CD8-positive, alpha-beta memory T cell (primary cell): ENCODE measurements at places on chromosomes 6 and 20.

DNA sequence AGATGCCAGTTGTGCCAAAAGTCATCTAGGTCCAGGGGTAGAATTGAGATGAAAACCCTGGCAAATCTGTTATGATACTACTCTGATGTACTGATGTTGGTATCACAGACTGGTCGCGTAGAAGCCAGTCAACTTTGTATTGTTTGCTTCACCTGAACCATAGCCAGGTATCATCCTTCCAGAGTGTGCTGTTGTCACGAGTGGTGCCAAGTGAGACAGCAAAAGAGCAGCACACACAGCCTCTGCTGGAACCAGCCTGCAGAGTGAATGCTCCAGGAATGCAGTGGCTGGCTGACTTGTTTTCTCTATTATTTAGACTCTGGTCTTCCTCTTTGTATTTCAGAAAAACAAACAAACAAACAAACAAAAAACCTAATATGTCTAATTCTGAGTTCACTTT lies 209.5 kb upstream of the HEY2 start:
- no peak overlapping the region for H3K4me3 ChIP-seq
- no peak for DNase-seq
- no peaks in the 10 kb centered on the region for H3K27me3 ChIP-seq
- no peaks in the 10 kb centered on the region for H3K36me3 ChIP-seq
- H3K27ac ChIP-seq = no peak overlapping the region

DNA sequence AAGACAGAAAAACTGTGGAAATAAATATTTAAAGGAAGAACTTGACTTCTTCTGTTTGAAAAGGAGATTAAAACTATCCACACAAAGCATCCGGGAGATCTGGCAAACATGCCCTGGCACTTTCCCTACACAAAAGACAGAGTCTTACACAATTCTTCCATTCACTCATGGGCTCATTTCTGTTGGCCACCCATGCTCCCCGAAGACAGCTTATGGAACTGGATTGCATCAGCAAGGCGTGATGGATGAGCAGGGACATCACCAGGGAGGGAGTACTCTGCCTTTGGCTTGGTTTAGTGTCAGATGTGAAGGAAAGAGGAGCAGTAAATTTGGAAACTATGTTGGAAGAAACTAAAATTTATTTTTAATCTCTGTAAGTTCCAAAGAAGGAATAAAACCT lies 379.3 kb downstream of the CD109 start:
- no peak overlapping the region for H3K27ac ChIP-seq
- no peaks in the 10 kb centered on the region for H3K27me3 ChIP-seq
- DNase-seq = no peak
- H3K4me3 ChIP-seq = no peak overlapping the region
- H3K4me1 ChIP-seq = no peaks in the 10 kb centered on the region
- no peaks in the 10 kb centered on the region for H3K36me3 ChIP-seq

DNA sequence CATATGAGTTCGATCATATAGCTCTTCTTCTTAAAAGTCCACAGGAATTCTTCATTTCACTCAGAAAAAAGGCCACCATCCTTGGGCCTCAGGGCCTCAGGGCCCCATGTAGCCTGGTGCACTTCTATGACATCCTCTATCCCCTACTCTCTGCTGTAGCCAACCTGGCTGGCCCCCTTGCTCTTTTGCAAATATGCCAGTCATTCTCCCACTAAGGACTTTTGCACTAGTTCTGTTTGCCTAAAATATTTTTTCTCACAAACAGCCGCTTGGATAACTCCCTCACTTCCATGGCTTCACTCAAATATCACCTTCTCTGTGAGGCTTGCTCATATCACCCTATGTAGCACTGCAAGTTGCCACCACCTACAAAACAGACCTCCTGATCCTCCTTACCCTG lies 604.7 kb upstream of the JAG1 start:
- no peaks in the 10 kb centered on the region for H3K36me3 ChIP-seq
- H3K4me1 ChIP-seq = no peaks in the 10 kb centered on the region

DNA sequence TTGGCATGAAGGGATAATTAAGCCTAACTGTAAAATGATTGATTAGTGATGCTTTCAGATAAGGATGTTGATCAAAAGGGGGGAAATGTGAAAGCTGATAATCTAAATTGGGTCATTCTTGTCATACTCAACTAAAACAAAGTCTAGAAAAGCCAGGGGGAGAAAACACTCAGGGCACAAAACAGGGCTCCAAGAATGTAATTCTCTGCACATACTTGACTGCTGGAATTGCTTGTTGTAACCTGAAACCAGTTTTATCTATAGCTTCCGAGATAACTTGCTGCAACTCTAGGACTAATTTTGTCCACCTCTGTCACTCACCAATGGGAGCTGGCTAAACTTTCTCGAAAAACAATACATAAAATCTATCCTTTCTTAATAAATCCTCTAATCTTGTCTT lies 310.3 kb downstream of the CLVS2 start:
- H3K36me3 ChIP-seq = no peaks in the 10 kb centered on the region
- no peaks in the 10 kb centered on the region for H3K4me1 ChIP-seq
- H3K27me3 ChIP-seq = no peaks in the 10 kb centered on the region
- no peak overlapping the region for H3K27ac ChIP-seq
- no peak for DNase-seq
- no peak overlapping the region for H3K4me3 ChIP-seq

DNA sequence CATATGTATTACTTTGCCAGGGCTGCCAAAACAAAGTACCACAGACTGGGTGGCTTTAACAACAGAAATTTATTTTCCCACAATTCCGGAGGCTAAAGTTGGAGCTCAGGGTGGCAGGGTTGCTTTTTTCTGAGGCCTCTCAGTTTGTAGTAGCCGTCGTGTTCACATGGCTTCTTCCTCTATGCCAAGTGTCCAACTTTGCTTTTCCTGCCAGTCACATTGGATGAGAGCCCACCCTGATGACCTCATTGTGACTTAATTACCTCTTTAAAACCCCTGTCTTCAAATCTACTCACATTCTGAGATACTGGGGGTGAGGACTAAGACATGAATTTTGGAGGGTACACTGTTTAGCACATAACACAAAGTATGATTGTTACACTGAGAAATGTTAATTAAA lies 9.9 kb upstream of the ECT2L start:
- H3K4me1 ChIP-seq = no peaks in the 10 kb centered on the region
- DNase-seq = no peak
- H3K27ac ChIP-seq = no peak overlapping the region
- no peak overlapping the region for H3K4me3 ChIP-seq

DNA sequence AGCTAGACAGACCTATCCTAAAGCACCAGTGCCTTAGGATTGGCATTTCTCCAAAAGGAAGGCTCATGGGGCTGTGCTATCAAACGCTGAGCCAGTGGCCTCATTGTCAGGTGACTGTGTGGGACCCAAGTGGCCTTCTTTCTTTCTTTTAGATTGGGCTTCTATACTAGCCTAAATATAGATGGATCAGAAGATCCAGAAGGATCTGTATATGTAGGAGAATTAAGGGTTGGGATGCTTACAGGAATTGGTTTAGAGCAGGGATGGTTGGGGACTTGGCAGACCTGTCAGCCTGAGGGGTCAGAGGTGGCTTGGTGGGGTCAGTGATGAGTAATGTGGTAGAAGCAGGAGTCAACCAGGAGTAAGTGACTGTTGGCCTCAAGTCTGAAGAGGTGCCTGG lies 14.8 kb downstream of the ABT1 start:
- no peak overlapping the region for H3K4me3 ChIP-seq
- DNase-seq = no peak
- H3K27me3 ChIP-seq = peaks cover 20% of the 10 kb centered on the region
- H3K4me1 ChIP-seq = peaks cover 14% of the 10 kb centered on the region
- H3K27ac ChIP-seq = no peak overlapping the region
